ENCODE measurements at places on chromosomes 5 and 9.

- no peak for DNase-seq
These were observed 2.7 kb upstream of the PURA start for GRCh38 chr5:140111011-140111858.

GRCh38 chr9:135045264-135045927 is 42.1 kb upstream of the OLFM1 start:
- DNase-seq, result no peak

GRCh38 chr5:156259618-156260017 is 67.3 kb upstream of the SGCD start:
- DNase-seq, result peak; percentile 43

- peak; percentile 48 for DNase-seq
These were observed 162.7 kb downstream of the C9orf50 start for GRCh38 chr9:129458155-129458661.

- DNase-seq, result no peak
These were observed 20.8 kb downstream of the PRRT1B start for GRCh38 chr9:131566158-131566557.

DNA sequence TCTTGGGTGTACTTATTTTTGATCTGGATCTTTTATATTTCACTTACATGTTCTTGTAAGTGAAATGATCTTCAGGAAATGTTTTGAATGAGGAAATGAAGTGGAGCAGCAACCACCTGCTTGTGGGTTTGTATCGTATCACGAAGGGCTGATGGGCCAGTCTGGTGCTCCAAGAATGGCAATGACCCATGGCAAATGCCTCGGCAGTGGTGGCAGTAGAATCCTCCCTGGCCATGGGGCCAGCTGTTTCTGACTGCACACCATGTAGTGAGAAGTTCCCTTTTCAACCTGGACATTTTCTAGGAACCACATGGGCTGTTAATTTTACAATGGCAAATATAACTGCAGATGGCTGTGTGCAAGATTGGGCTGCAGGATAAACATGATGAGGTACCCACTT is 29.9 kb downstream of the MAT2B start:
- DNase-seq, result no peak
